T-cell (primary cell): ENCODE measurements at places on chromosomes 6 and 20.

DNA sequence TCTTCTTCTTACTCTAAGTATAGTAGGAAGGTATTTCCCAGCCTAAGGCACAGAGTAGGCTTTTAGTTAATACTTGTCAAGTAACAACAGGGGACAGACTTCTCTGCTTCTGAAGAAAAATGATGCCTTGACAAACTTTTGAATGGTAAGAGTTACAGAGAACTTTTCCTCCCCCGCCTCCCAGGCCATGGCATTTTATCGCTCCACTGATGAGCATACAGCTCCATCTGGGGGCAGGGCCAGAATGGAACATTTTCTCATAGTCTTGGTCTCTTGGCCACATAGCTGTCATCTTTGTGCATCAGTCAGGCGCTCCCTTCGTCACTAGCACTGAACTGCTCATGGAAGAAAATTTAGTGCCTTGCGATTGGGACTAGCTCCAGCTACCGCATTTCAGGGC is 1066.8 kb upstream of the CITED2 start:
- DNase-seq: no peak

DNA sequence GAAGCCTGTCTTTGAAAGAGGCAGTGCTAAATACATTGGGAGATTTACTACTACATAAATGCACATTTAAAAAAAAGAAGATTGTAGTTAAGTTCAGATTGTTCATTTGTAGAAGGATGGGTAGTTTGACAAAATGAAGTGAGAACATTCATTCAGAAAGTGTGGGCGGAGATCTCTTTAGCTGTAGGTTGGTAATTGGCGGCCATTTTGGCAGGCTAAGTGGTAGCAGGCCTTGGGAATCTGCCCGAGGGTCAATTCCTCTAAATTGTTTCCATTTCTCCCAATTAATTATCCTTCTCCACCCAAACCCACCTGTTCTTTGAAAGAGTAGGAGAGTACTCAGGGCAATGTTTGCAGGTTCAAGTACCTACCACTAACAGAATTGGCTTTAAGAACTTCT is 17.9 kb downstream of the SOX4 start:
- no peak for DNase-seq

GRCh38 chr6:5950361-5950785 is 56.4 kb downstream of the NRN1 start:
- DNase-seq: peak; percentile 3

DNA sequence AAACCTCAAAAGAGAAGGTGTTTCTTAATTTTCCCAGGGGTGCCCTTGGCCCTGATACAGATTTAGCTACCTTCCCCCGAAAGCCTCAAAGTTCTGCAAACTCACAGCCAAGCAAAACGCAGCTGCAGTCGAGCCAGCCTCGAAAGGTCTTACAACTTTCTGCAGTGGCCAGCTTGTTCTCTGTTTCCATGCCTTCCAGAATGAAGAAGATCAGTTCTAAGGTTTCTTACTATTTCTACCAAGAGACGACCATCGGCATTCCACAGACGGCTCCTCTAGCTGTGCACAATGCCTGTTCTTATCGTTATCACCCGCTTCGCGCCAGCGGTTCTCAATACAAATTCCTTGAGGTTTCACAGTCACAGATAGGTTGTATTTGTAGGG is 28.5 kb upstream of the CCR6 start:
- no peak for DNase-seq

- DNase-seq: peak; percentile 17
These were observed 30.9 kb upstream of the AVP start for GRCh38 chr20:3115190-3116107.

DNA sequence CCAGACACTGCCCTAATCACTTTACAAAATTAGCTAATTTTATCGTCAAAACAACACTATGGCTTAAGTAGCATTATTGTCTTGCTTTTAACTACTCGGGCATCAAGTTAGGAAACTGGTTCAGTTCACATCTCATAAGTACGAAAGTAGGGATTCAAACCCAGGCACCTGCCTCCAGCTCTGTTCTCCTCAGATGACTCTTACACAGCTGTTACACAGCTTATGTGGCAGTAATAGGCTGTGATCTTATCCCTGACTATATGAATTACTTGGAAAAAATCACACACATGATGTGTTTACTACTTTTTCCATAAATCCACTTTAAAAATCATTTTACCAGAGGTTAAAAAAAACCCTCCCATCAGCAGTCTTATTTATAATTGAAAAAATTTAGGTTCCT is 389.2 kb upstream of the FLRT3 start:
- DNase-seq: no peak

GRCh38 chr6:125050663-125051318 is 88.6 kb downstream of the RNF217 start:
- DNase-seq: no peak

GRCh38 chr6:76416821-76417605 is 344.6 kb upstream of the IMPG1 start:
- DNase-seq: no peak

- no peak for DNase-seq
These were observed 9.4 kb downstream of the MDGA1 start for GRCh38 chr6:37688078-37688850.

DNA sequence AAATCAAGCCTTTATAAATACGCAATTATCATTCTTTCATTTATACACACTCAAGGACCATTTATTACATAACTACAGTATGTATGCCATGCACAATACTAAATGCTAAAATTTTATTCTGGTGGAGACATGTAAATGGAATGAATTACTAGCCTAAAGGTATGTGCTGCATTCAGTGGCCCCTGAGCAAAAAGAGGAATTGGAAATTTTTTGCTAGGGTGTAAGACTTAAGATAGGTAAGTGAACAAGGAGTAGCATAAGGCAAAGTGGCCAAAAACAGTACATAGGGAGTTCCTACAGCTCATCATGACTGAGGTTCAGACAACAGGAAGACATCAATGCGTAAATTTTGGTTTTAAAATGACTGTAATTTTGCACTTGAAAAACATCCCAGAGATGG is 2.3 kb upstream of the MTFR2 start:
- DNase-seq: no peak

DNA sequence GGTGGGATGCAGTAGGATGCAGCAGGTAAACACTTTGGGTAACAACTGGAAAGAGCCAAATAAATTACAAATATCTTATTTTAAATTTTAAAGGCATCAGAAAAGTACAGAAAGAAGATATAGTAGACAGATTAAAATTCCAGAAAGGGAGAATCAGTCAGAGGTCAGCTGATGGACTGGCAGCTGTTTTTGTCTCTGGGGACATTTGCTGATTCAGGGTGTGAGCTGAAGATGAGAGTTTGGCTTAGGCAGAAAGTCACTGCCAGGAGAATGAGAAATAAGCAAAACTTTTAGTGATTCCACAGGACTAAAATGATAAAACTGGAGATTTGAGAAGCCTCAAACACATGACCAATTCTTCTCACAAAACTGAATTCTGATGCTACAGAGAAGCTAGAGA is 39.5 kb downstream of the AHI1 start:
- DNase-seq: no peak

DNA sequence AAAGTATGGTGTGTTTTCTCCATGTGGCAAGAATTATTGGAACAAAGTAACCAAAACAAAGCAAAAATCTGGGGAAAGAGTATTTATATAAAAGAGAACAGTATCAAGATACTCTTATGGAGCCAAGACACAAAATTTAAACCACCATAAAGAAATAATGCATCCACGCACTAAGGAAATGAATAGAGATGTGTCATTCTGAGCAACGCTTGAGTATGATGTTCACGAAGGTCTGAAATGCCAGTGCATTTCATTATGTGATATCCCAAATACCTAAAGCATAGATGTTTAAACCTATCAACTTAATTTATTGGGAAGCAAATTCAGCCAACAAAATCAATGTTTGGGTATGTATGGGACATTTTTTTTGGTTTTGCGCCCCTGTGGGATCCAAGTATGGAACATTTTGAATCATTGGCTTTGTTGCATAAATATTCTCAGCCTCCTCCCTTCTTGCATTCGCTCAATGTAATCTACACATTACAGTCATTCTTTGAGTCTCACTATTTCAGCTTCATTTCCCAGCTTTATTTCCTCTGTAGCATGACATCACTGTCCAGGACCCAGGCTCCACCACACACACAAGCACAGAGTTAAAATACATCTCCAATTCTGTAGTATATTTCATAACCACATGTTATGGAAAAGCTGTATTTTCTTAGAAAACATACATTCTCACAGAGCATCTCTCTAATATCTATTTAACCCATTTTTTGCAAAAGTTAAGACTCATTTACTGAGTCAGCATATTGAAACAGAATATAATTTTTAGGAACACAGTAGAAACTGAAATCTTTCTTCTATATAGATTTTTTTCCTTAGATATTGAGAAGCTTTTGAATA is 11.6 kb upstream of the MOXD1 start:
- no peak for DNase-seq

DNA sequence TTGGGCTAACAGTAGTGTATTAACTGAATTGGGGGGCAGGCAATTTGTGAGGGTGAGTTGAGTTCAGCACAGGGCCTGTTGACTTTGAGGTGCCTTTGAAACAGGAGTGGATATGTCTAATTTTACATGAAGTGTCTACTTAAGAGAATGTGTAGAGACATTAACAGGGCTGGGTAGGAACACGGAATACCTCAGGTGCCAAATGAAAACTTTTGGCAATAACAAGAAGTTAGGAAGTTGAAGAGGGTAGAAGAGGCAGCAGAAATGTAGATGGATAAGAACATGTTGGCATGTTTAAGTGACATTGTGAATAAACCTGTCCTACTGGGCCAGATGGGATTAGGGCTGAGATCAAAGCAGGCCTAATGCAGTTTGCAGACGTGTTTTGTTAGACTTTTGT is 117.0 kb downstream of the SLC16A10 start:
- DNase-seq: no peak

DNA sequence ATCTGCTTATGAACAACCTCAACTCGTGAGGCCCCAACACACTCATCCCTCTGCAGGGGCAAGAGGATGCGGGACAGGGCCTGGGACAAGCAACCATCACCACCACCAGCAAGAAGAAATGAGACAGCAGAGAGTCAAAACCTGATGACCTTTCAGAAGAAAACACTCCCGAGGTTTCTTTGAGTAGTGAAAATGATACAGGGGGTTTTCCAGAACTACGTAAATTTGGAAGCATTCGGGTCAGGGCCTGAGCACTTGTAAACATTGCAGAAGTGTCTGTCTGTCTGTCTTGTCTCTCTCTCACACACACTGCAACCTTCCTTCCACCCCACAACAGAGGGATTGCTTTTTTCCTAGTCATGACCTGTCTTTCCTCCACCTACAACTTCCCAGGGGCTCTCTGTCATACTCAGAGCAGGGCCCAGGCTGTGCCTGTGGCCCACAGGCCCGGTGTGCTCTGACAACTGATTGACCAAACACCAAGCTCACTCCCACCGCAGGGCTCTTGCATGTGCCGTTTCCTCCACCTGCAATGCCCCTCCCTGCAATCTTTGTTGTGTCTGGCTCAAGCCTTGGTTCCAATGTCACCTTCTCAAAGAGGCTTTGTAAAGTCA is 90.9 kb downstream of the BMP7 start:
- no peak for DNase-seq

GRCh38 chr6:82437701-82438100 is 74.1 kb downstream of the TPBG start:
- no peak for DNase-seq
